B cell (primary cell): ENCODE measurements at places on chromosomes 4 and X. TPM values are rescaled to one million over a fixed set of nuclear protein-coding genes. Genes with fewer than 3 reads are reported as not detected.

Gene PNMA5
- polyA plus RNA-seq: 0.35 and 0.49 TPM in 2 replicates

Gene CETN2
- 3.3 and 3.7 TPM in 2 replicates for polyA plus RNA-seq

Gene GASK1B
- polyA plus RNA-seq: 0.10 and 0.27 TPM in 2 replicates

Gene CA5B
- 25.1 and 39.3 TPM in 2 replicates for polyA plus RNA-seq

Gene SLITRK4
- polyA plus RNA-seq: 0.01 TPM in 1 of 2 replicates, not detected in the other

Gene C4orf50
- 0.01 TPM in 1 of 2 replicates, not detected in the other for polyA plus RNA-seq

Gene USP27X
- polyA plus RNA-seq: 1.6 TPM in 2 replicates

Gene SATL1
- 0.04 TPM in 1 of 2 replicates, not detected in the other for polyA plus RNA-seq

DNA sequence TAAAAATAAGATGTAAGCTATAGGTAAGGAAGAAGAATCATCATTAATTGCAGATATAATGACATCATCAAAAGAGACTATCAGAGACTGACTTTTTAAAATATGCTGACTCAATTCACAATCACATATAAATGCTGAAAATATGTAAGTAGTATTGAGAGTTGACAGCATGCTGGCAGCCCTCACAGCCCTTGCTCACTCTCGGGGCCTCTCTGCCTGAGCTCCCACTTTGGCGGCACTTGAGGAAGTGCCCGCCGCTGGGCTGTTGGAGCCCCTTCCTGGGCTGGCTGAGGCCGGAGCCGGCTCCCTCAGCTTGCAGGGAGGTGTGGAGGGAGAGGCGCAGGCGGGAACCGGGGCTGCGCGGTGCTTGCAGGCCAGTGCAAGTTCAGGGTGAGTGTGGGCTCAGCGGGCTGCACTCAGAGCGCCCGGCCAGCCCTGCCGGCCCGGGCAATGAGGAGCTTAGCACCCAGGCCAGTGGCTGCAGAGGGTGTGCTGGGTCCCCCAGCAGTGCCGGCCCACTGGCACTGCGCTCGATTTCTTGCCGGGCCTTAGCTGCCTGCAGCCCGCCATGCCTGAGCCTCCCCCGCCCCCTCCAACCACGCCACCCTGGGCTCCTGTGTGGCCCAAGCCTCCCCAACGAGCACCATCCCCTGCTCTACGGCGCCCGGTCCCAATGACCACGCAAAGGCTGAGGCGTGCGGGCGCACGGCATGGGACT, 68.9 kb downstream of the RAB28 start:
- no peak for DNase-seq

GRCh38 chr4:163558539-163559044, 64.1 kb downstream of the TMA16 start:
- DNase-seq: peak; percentile 71

GRCh38 chrX:150731795-150732194, 38.6 kb downstream of the MTMR1 start:
- no peak for DNase-seq

DNA sequence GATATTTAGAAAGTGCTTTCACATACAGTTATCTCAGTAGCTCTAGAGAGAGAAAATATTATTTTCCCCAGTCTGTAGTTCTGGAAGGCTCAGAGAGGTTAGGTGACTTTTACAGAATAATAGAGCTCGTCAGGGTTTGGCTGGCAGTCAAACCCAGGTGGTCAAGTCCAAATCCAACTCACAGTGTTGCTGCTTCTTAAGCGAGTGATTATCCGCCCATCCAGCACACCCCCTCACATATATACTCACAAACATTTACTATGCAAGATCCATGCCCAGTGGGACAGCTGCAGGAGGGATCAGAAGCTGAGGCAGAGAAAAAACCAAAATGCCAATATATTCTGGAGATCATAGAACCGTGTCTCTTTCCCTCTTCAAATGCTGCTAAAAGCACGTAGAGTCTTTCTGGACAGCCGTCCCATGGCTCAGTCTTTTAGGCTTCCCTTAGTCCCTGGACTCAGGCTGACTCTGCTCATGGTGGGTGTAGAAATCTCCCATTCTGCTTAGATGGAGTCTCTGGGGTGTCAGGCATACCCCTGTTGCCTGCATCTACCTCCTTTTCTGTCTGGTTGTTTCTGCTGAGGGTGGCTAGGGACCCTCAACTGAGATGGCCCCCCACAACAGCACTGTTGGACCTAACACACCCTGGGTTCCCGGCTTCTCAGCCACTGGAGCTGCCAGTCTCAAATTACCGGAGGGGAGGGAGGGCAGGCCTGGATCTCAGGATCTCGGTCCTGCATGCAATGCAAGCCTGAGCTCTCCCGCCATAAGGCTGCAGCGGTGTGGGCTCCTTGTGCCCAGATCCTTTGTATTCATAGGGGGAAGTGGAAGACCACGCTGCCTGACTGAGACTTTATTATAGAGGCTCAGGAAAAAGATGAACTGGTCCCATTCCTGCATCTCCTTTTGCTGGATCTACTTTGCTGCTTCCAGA, at the start of gene CHRNA9:
TSS of gene CHRNA9 (plus strand) at position 743 of the 934 bp plus-strand sequence. CDS start at position 878, 135 bp downstream.
- DNase-seq: no peak

- no peak for DNase-seq
Observed at GRCh38 chrX:111917591-111917990, 41.6 kb downstream of the TRPC5OS start.

- no peak for DNase-seq
Observed at GRCh38 chrX:20952180-20952579, 422.0 kb upstream of the CNKSR2 start.

DNA sequence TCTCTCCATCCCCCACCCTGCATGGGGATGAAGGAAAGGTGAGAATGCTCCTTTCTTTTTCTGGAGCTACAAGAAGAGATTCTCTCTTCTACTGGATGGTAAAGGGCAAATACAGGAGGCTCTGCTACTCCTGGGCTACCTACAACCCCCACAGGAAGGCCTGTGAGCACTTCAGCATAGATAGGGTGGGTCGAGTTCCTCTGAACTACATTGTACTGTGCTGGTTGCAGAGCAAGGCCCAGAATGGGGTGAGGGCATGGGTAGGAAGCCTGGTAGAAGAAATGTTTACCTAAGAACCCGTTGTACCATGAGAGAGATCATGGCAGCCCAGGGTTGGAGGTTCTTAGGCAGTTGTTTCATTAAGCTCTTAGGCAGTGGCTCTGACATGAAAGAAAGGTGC, 510.4 kb downstream of the MID1IP1 start:
- no peak for DNase-seq

DNA sequence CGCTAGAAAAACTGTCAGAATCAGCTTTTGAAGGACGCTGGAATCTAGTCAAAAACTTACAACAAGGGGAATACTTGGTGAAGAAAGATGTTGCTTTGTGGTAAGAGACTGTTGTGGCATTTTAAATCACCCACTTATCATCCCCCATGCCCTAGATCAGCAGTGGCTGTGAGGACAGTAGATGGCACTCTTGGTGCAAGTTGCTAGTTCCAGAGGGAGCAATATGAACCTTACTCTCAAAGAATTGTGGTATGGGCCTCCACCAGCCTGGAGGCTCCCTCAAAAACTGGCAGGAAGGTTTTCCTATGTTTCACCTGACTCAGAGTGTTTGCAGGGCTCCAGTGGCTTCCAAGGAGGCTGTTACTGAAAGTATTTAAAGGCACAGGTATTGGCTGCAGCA, 37.7 kb upstream of the SLC16A2 start:
- peak; percentile 2 for DNase-seq

DNA sequence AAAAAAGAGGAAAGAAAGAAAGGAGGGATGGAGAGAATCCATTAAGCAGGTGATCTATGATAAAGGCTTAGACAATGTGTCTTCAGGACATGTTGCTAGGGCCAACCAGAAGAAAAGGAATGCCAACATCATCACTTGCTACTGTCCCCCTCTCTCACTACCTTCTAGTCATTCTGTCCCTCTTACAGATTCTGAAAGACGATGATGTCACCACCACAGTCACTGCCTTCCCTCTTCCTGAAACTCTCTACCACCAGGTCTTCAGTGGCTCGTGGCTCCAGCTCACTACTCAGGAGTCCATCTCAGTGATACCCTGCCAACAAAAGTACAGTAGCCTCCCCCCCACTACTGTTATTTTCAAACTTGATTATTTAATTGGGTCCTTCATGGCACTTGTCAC, 64.0 kb downstream of the KCNIP4 start:
- no peak for DNase-seq

DNA sequence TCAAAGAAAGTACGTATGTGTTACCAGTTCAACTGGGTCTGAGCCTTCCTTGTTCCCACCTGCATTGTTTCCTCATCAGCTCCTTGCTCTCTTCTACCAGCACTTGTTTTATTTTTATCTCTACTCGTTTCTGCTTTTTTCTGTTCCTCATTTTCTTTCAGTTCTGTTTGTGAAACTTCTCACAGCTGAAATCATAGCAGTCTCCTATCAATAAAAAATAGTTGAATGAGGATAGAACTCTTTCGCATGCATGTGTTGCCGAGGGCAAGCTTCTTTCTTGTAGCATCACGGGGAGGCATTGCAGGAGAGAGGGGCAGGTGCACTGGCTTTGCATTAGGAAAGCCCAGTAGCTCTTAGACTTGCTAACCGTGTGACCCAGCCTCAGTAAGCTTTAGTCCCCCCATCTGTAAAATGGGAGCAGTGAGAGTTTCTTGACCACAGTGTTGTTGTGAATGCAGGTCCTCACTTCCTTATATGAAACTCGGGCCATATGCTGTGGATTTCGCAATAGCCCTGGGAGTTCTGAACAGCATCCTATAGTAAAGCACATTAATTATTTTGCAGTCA, 24.7 kb downstream of the OFD1 start:
- DNase-seq: peak; percentile 72

DNA sequence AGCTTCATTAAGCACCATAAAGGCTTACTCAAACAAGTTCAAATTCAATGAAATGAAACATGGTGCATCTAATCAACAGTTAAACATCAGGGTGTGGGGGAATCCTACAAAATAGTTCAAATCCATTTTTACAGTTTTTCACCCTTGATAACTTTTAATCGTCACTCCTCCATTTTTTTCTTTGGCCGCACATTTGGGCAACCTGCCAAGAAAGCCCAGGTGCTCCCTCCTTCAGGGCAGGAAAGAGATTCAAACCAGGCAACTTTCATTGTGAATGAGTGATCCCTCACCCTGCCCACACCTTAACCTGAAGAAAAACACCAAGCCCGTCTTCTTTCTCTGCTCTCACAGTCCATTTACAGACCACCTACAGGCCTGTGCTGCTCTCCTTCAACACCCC, 24.9 kb downstream of the TRIM61 start:
- DNase-seq: no peak

GRCh38 chr4:1723131-1723801, 1.9 kb downstream of the TACC3 start:
- DNase-seq: peak; percentile 91

GRCh38 chr4:36494016-36494415, 212.6 kb downstream of the DTHD1 start:
- no peak for DNase-seq

DNA sequence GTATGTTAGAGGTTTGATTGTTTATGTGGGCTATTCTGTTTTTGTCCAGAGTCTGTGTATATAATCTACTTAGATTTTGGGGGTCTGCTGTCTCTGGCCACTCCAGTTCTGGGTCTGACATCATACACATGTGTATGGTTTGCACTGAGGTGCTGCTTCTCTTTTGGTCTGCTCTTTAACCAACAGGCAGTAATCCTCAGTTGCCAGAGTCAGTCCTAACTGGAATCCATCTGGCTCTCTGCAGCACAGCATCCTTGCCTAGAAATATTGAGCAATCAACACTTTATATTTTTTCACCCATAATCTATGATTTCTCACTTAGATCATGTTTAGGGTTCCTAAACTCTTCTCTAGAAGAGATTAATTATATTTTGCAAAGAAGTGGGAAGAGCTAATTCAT, 98.3 kb upstream of the SFRP2 start:
- DNase-seq: no peak

- no peak for DNase-seq
Observed at GRCh38 chr4:54359919-54360650, 131.0 kb downstream of the PDGFRA start.
